ENCODE measurements at places on chromosomes 3 and 15.

DNA sequence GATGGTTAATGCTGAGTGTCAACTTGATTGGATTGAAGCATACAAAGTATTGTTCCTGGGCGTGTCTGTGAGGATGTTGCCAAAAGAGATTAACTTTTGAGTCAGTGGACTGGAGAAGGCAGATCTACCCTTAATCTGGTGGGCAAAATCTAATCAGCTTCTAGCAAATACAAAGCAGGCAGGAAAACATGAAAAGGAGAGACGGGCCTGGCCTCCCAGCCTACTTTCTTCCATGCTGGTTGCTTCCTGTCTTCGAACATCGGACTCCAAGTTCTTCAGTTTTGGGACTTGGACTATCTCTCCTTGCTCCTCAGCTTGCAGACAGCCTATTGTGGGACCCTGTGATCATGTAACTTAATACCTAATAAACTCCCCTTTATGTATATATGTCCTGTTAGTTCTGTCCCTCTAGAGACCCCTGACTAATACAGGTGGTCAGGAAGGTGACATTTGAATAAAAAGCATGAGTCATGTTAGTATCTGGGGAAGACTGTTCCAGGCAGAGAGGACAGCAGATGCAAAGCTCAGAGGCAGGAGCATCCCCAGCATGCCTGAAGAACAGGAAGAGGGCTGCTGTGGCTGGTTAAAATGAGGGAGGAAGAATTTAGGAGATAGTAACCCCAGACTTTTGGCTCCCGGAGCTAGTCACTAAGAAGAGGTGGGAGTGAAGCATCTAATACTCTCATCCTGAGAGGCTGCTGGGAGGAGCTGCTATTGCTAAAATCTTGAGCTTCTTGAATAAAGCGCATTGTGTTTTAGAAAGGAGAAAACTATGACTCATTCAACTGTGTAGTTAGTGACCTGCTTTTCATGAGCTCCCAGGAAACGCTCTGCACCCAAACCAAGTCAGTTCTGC, 207.4 kb upstream of the HES1 start:
- DNase-seq: no peak

DNA sequence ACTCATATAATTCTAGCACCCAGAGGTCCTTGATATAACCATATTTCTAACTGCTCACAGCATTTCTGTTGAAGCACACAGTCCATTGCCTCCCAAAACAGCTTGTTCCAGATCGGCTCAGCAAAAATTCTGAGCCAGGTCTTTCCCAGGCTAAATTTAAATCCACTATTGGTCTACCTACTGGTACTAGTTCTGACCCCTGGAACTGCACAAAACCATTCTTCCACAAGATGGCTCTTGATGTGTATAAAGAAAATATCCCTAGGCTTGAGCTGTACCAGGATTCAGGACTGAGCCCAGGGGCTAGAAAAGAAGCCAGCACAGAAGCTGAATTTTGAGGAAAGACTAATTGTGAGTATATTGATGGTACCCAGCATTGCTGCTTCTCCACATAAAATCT, 75.4 kb upstream of the ABHD17C start:
- DNase-seq: no peak

- no peak for DNase-seq
These were observed 329.0 kb downstream of the IGSF11 start for GRCh38 chr3:118705487-118706219.

GRCh38 chr3:68116580-68116979, 462.2 kb upstream of the SUCLG2 start:
- no peak for DNase-seq

GRCh38 chr3:197942956-197943556, 6.9 kb upstream of the RPL35A start:
- no peak for DNase-seq

GRCh38 chr15:66675446-66675845, 26.6 kb upstream of the SMAD6 start:
- DNase-seq: no peak

GRCh38 chr3:124834723-124835718, 52.1 kb downstream of the ITGB5 start:
- peak; percentile 63 for DNase-seq

DNA sequence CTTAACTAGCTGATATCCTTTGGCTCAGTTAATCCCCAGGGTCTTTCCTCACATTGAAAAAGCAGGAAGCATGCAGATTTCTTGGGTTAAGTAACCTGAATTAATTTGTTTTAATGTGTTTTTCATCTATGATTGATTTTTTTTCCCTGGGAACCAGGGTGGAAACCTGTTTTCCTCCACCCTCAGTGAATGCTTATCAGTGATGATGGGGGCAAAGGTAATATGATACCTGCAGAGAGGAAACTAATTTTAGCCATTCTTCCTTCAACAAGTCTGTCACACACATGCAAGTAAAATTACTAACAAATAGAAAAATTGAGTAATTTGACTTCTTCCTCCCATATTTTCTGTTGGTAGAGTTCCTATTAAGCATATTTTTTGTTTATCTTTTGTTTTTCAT, 5.9 kb downstream of the CASR start:
- DNase-seq: no peak

- DNase-seq: no peak
These were observed 361.4 kb upstream of the ICE2 start for GRCh38 chr15:60840306-60840702.

GRCh38 chr3:167866331-167866730, 130.8 kb downstream of the SERPINI1 start:
- DNase-seq: no peak

- DNase-seq: no peak
These were observed 48.3 kb upstream of the THSD4 start for GRCh38 chr15:71066983-71067382.

GRCh38 chr15:95763426-95763825, 567.1 kb upstream of the NR2F2 start:
- DNase-seq: no peak

DNA sequence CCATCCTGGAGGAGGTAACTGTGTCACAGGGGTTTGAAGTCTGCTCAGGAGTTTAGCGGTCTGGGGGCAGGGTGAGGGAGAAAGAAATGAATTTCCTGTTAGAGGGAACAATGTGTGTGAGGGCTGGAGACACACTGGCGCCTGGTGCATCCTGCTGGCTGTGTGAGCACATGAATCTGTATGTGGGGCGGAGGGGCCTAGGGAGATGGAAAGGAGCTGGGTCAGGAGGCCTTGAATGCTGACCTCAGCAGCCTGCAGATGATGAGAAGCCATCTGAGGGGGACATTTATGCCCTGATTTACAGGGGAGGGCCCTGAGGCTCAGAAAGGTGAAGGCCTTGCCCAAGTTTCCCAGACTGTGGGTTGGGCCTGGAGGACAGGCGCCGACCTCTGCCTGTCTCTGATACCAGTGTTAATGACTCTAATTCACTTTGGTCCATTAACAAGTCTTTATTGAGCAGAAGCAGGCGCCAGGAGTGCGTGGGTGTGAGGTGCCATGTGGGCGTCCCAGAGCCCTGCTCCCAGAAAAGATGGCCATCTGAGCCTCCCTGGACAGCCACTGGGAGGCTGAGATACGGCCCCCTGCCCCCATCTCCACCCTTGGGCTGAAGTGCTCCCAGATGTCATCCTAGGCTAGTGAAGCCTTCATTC, 34.8 kb downstream of the LINGO1 start:
- no peak for DNase-seq

DNA sequence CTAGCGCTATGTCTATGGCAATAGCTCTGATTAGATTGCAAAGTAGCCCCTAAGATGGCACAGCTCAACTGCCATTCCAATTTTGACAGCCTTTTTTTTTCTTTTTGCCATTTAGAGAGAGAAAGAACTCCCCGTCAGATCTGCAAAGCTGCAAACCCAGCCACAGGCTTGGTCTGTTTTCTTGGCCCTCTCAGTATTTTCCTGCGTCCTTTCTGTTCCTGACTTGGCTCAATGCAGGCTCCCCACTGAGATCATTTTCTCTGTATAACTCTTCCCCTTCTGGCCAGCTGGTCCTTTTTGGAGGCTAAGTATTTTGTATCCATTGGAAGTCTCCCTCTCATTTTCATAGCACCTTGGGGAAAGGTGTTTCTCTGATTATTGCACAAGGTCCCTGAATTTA, 386.7 kb downstream of the UNC13C start:
- DNase-seq: no peak

DNA sequence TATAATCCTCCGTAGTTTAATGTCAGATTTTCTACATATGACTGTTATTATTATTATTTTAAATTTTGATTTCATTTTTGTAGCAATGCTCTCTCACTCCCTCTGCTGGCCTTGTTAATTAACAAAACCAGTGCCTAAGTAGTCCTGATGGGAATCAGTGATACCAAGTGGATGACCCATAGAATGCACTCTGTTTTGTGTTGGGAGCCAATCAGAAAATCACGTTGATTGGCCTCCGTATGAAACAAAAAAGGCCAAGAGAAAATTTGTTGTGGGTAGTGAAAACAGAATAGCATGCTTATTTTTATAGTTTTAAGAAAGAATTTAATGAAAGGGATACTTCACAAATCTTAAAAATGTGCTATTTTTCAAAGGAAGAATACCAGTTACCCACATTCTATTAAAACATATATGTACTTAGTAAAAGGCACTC, 34.4 kb upstream of the MEIS2 start:
- DNase-seq: no peak

GRCh38 chr3:94246171-94246570, 183.3 kb downstream of the NSUN3 start:
- no peak for DNase-seq

DNA sequence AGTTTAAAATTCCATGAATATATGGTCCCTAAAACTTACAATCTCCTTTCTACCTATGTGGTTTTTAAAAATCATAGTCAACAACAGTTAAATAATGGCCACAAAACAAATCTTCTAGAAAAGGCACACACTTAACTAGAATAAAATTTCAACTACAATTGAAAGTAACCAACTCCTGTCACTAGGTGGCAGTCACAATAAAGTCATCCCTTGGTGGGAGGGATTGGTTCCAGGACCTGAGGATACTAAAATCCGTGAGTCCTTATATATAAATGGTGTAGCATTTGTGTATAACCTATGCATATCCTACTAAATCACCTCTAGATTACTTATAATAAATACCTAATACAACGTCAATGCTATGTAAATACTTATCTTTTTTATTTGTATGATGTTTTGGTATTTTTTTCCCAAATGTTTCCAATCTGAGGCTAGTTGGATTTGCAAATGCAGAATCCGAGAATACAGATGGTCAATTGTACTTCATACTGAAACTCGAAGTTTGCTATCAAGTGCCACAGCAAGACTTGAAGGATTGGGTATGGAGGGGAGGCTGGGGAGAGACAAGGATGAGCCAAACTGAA, 172.6 kb downstream of the FMN1 start:
- peak; percentile 30 for DNase-seq

- no peak for DNase-seq
These were observed at the start of gene PRR23C for GRCh38 chr3:139044366-139045210. TSS of gene PRR23C (minus strand) at chr3:139044892. CDS start at chr3:139044620, 272 bp downstream.

GRCh38 chr3:171028025-171028778, 1.7 kb upstream of the SLC2A2 start:
- DNase-seq: no peak

DNA sequence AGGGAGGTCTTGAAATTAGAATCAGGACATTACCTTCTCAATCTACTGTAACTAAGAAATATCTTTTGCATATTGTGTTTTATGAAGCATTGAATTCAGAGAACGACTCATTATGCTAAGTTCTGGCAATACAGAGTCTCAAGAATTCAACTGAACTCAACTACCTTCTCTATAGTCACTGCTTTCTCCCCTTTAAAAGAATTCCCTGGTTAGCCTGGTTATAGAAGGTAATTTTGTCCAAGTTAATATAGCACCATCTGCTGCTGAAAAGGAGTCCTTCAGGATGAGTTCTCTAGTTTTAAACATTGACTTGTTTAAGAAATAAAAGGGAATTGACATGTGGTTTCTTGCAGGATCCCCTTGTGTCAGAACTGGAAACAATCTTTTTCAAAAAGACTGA, 60.2 kb downstream of the IL16 start:
- DNase-seq: no peak

GRCh38 chr3:112871735-112872134, 25.1 kb upstream of the CD200R1L start:
- no peak for DNase-seq

GRCh38 chr3:194158942-194159439, 23.0 kb downstream of the HES1 start:
- DNase-seq: no peak

GRCh38 chr3:192675958-192676649, 51.2 kb downstream of the FGF12 start:
- DNase-seq: no peak

GRCh38 chr3:127781411-127782001, 40.8 kb downstream of the MGLL start:
- DNase-seq: no peak

DNA sequence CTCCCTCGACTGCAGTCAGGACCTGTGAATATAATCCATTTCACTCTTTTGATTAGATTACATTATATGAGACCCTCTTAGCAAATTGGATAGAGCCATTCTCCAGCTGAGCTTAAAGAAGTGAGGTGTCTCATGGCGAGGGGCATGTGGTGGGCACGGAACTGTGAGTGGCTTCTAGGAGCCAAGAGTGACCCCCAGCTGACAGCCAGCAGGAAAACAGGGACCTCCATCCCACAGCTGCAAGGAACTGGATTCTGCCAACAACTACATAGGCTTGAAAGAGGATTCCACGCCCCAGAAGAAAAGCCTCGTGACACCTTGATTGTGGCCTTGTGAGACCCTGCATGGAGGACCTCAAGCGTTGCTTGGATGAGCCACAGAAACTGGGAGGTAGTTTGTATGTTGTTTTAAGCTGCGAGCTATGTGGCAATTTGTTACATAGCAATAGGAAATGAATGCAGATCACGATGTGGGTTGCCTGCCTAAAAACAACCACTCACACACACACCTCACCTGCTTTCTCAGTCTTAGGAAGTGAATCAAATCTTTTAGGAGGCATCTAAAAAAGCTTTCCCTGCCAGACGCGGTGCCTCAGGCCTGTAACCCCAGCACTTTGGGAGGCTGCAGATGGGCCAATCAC, 84.2 kb upstream of the BHLHE40 start:
- DNase-seq: no peak

DNA sequence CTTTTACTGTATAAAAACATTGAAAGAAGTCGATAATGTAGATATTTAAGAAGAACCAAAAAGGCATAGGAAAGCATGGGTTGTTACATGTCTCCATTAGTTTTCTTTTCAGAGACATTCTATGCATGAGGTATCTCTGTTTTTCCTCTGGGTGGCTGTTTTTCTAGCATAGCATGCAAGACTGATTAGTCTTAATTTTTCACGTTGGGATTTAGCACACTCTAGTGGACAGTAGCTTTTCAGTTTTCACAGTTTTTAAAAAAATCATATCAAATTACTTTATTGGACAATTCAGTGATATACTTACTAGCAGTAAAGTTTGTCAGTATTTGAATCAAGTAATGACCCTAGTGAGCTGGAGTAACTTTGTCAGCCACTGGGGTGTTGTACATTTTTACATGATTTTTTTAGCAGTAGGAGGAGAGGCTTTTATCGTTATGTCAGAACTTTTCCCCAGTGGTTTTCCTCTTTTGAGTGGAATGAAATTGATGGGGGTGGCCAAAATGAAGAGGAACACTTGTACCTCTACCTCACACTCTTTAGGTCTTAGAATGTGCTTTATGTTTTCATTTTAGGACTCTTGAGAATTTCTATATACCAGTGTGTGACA, 57.2 kb downstream of the SEC22A start:
- DNase-seq: no peak

GRCh38 chr3:57078635-57079473, 18.4 kb downstream of the SPATA12 start:
- no peak for DNase-seq

GRCh38 chr3:13113346-13114330, 40.4 kb upstream of the IQSEC1 start:
- DNase-seq: no peak

GRCh38 chr3:148309390-148310035, 388.2 kb upstream of the AGTR1 start:
- DNase-seq: no peak
